ENCODE measurements at places on chromosomes 12 and 14.

DNA sequence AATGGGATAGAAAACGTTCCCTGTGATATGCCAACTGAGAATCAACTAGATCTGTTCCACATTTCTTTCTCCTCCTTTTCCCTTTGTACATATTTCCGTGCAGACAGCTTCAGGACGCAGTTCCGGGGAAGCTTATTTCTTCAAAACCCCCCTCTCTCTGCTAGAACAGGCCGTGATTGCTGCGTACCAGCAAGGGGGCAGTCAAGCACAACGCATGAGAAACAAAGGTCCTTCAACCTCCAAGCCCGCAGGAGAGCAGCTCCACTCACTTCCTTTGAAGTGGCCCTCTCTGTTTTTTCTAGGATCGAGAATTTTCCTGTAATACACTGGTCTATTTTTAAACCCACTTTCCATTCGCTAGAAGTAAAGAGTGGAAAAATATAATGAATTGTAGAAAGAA, 80.8 kb downstream of the ZNF664 start:
- no peak for DNase-seq

DNA sequence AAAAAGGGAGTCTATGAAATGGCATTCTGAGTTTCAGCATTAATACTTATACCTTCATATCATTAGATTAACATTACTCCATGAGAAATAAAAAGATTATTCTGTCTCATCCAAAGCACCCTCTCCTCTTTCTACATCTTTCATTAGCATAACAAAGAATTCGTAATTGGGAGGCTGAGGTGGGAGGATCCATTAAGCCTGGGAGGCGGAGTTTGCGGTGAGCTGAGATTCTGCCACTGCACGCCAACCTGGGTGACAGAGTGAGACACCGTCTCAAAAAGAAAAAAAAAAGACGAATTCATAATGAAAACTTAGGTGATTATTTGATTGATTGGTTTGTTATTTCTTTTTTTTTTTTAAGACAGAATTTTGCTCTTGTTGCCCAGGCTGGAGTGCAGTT, 1.8 kb upstream of the CDK17 start:
- no peak for DNase-seq

GRCh38 chr14:50285861-50286260, 26.2 kb downstream of the L2HGDH start:
- no peak for DNase-seq

DNA sequence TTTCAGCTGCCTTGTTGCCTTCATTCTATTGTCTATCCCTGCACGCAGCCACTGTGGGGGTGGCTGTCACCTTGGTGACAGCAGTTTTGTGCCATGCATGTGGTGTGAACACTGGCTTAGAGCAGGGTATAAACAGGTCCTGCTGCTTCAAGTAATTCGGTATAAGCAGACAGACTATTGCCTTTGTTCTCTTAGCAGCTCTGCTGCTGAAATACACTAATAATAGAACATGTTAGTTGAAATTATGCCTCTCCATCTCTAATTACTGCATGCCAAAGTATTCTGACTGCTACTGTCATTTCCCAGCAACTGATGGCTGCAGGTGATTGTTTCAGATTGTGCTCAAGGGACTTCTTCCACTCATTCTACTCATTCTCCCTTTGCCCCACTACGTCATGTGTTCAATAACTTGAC, 34.6 kb downstream of the PTPRO start:
- no peak for DNase-seq

Measured in activated naive CD8-positive, alpha-beta T cell treated with anti-CD3 and anti-CD28 coated beads for 36 hours (primary cell).